A549 treated with CpdA at 1 μM for 4 hours (cell line): ENCODE measurements at places on chromosomes 2 and 18. TPM values are rescaled to one million over a fixed set of nuclear protein-coding genes. Genes with fewer than 3 reads are reported as not detected.

POLE4 gene
- 102 to 178 TPM (median 167 TPM) in 5 replicates for total RNA-seq

PAIP2B gene
- total RNA-seq = 0.26 to 0.37 TPM (median 0.34 TPM) in 5 replicates

CROCC2 gene
- total RNA-seq = not detected in 5 replicates

RTTN gene
- 4.1 to 6.5 TPM (median 6.0 TPM) in 5 replicates for total RNA-seq

CAMKMT gene
- 2.9 to 5.9 TPM (median 5.5 TPM) in 5 replicates for total RNA-seq

KCNJ3 gene
- not detected in 5 replicates for total RNA-seq

ASPRV1 gene
- 0.16 to 0.40 TPM (median 0.29 TPM) in 5 replicates for total RNA-seq

SCN3A gene
- total RNA-seq = 0.02 to 0.04 TPM (median 0.02 TPM) in 3 of 5 replicates, not detected in the others

PLCL1 gene
- total RNA-seq = not detected in 5 replicates

SPEG gene
- 5.0 to 7.9 TPM (median 6.9 TPM) in 5 replicates for total RNA-seq

C2orf78 gene
- total RNA-seq = not detected in 5 replicates

APCDD1 gene
- not detected in 5 replicates for total RNA-seq

WDSUB1 gene
- 7.4 to 8.4 TPM (median 8.1 TPM) in 5 replicates for total RNA-seq

UCN gene
- total RNA-seq = 0.96 to 2.3 TPM (median 1.5 TPM) in 5 replicates

EFEMP1 gene
- 30.5 to 60.6 TPM (median 41.0 TPM) in 5 replicates for total RNA-seq

ACADL gene
- 0.03 to 0.07 TPM (median 0.06 TPM) in 4 of 5 replicates, not detected in the other for total RNA-seq

B3GNT2 gene
- 21.1 to 29.9 TPM (median 25.3 TPM) in 5 replicates for total RNA-seq

TTC27 gene
- 24.1 to 30.8 TPM (median 25.3 TPM) in 5 replicates for total RNA-seq

KANSL1L gene
- total RNA-seq = 0.47 to 0.84 TPM (median 0.65 TPM) in 5 replicates

VSNL1 gene
- total RNA-seq = not detected in 5 replicates

FEV gene
- total RNA-seq = 0.08 TPM in 1 of 5 replicates, not detected in the others

UBXN2A gene
- total RNA-seq = 19.3 to 23.4 TPM (median 20.5 TPM) in 5 replicates

FAM110C gene
- total RNA-seq = 0.06 to 0.58 TPM (median 0.12 TPM) in 5 replicates

ZSWIM2 gene
- total RNA-seq = not detected in 5 replicates

DDX1 gene
- 128 to 163 TPM (median 133 TPM) in 5 replicates for total RNA-seq

DNAH6 gene
- 0.02 to 0.05 TPM (median 0.04 TPM) in 4 of 5 replicates, not detected in the other for total RNA-seq

PRADC1 gene
- total RNA-seq = 16.8 to 27.0 TPM (median 24.8 TPM) in 5 replicates

SOX11 gene
- total RNA-seq = not detected in 5 replicates

ACVR2A gene
- 3.5 to 4.4 TPM (median 3.6 TPM) in 5 replicates for total RNA-seq

CD8B2 gene
- not detected in 5 replicates for total RNA-seq

TBR1 gene
- 0.03 TPM in 1 of 5 replicates, not detected in the others for total RNA-seq

TCF7L1 gene
- 5.9 to 9.0 TPM (median 7.8 TPM) in 5 replicates for total RNA-seq

ALPI gene
- not detected in 5 replicates for total RNA-seq

TAF1B gene
- 23.5 to 46.1 TPM (median 24.8 TPM) in 5 replicates for total RNA-seq

PAX3 gene
- total RNA-seq = not detected in 5 replicates

OSGEPL1 gene
- total RNA-seq = 3.4 to 5.2 TPM (median 4.5 TPM) in 5 replicates

TUBB8B gene
- not detected in 5 replicates for total RNA-seq

HAAO gene
- total RNA-seq = 0.03 to 0.19 TPM in 2 of 5 replicates, not detected in the others

CPO gene
- total RNA-seq = 0.13 TPM in 1 of 5 replicates, not detected in the others

CGREF1 gene
- 6.1 to 8.7 TPM (median 7.4 TPM) in 5 replicates for total RNA-seq

IKZF2 gene
- total RNA-seq = 0.07 to 0.18 TPM (median 0.13 TPM) in 5 replicates

XDH gene
- 1.1 to 1.7 TPM (median 1.2 TPM) in 5 replicates for total RNA-seq

CFC1 gene
- not detected in 5 replicates for total RNA-seq

IER3IP1 gene
- total RNA-seq = 17.4 to 32.5 TPM (median 19.5 TPM) in 5 replicates

ASB3 gene
- 13.1 to 16.1 TPM (median 14.8 TPM) in 5 replicates for total RNA-seq

VWC2L gene
- total RNA-seq = not detected in 5 replicates

ANO7 gene
- total RNA-seq = 1.4 to 2.5 TPM (median 2.1 TPM) in 5 replicates

ANKRD30BL gene
- total RNA-seq = not detected in 5 replicates

POTEJ gene
- total RNA-seq = not detected in 5 replicates
